Kidney glomerular epithelial cell (primary cell): ENCODE measurements at places on chromosomes 4 and X.

- DNase-seq, result no peak
These were observed 44.7 kb upstream of the UGT2B7 start for GRCh38 chr4:69051576-69051943.

GRCh38 chr4:142817442-142817841 lies 28.7 kb downstream of the INPP4B start:
- DNase-seq, result peak; percentile 76

DNA sequence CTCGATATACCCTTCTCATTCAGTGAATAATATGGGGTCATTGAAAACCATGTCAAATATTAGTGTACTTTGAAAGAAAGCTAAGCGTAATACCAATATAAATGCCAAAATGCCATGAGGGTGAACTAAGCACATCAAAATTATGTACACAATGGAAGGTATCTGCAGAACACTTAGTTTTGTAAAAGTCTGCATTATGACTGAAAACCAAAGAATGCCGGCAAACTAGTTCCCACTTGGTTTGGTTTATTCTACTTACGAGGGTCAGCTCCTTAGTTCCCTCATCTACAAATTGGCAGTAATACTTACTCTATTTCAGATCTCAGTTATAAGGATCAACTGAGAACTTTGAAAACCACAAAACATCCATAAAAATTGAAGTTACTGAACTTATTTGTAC lies 27.3 kb downstream of the RPS6KA6 start:
- DNase-seq, result no peak

DNA sequence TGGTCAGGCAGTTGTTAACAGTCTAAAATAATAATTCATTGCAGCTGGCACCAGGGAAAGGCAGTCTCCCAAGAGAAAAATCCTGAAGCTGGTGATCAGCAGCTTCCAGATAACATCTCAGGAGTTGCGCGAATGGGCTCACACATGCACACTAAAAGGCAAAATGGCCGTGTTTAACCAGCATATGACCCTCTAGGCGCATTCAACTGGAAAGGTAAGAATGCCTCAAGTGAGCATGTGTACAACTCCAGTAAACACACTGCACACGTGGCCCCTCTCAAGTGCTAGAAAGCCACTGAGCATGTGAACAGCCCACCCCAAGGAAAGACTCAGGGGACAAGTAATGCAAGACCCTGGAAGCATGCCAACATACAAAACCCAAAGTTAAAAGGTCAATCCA lies 33.1 kb downstream of the STPG2 start:
- DNase-seq, result no peak

- DNase-seq, result no peak
These were observed 52.5 kb downstream of the JADE1 start for GRCh38 chr4:128861856-128862518.

DNA sequence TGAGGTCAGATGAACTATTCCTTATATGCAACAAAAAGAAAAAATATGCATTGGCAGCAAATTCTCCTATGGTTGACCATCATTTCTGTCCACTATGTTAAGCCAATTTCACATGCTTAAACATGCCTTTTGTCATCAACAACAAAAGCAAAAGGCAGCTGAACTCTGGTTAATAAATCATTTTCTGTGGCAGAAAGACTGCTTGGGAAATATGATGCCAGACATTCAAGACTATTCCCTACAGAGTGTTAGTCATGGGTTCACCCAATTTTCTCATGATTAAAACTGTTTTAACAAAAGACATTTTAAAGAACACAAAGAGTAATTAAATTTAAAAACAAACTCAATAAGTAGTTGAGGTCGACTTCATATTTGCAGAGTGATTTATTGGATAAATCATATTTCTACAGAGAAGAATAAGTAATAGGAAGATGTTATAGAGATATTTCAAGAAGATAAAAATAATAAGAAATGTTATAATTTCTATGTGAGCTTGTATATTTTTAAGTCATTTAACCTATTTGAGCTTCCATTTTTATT lies 890.6 kb downstream of the STPG2 start:
- no peak for DNase-seq

GRCh38 chr4:22814906-22815305 lies 122.2 kb downstream of the GBA3 start:
- DNase-seq, result no peak

GRCh38 chrX:21126661-21127060 lies 247.6 kb upstream of the CNKSR2 start:
- DNase-seq, result no peak

GRCh38 chr4:128475597-128475996 lies 188.0 kb upstream of the PGRMC2 start:
- DNase-seq, result no peak

- no peak for DNase-seq
These were observed 61.7 kb upstream of the C4orf50 start for GRCh38 chr4:6079965-6080364.

GRCh38 chr4:138178566-138178965 lies 63.6 kb downstream of the SLC7A11 start:
- DNase-seq, result peak; percentile 2

- no peak for DNase-seq
These were observed 163.3 kb upstream of the PABPC4L start for GRCh38 chr4:134364928-134365327.

DNA sequence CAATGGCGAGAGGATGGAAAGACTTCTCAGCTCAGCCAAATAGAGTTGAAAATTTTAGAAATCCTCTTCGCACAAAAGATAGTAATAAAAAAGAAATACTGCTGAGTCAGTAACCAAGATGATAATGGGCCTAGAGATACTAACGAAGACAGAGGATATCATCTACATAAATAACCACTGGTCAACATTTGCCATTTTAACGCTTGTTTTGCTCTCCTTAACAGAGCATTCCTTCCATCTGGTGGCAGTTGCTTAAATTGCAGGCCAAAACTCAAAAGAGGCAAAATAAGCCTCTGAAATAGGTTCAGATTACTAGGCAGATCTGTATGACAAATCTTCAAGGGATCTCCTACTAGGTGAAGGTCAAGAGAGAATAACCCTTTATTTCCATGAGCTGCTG lies 51.7 kb upstream of the MCF2 start:
- DNase-seq, result peak; percentile 3

DNA sequence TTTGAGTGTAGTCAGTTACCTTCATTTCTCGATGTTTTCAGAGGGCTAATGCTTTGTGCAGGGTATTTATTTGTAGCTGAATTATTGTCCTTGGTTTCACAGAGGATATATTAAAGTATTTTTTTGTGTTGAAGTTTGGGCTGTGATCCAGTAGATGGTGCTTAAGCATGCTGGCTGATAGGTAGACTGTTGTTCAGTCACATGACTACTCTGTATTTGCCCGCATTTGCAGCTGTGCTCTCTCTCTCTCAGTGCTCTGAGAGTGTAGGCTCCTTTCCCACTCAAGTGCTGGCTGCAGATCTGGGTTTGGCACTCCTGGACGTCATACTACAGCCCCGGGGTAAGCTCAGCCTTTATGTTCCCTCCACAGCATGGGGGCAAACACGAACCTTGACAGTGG lies 21.7 kb downstream of the RAB40AL start:
- no peak for DNase-seq

- no peak for DNase-seq
These were observed 239.7 kb upstream of the KLF3 start for GRCh38 chr4:38424151-38424871.

DNA sequence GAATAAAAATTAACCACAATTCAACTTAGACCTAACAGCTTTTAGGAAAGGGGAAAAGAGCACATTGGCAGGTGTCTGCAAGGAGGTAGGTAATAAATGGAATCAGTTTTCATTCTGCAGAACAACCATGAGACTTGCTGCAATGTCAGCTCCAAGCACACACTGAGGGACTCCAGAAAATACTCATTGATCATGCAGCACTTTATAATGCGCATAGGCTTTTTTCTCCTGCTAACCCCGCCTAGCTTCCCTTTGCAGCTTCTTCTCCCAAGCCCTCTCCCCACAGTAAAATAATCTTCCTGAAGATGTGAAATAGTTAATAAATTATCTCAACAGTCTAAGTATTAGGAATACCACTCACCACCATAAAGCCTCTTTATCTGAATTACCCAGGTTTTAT lies 36.9 kb downstream of the ANKRD17 start:
- DNase-seq, result no peak

DNA sequence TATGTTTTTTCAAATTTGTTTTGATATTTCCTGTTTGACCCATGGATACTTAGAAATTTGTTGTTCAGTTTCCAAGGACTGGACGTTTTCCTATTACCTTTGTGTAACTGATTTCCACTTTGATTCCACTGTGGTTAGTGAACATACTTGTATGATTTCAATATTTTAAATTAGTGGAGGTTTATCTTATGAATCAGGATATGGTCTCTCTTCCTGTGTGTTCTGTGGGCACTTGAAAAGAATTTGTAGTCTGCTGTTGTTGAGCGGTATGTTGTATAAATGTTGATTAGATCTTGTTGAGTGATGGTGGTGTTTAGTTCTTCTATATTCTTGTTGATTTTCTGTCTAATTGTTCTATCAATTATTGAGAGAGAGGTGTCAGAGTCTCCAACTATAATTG lies 21.2 kb upstream of the LAMTOR3 start:
- DNase-seq, result no peak

- no peak for DNase-seq
These were observed 1479.5 kb downstream of the PCDH7 start for GRCh38 chr4:32199639-32200038.

GRCh38 chr4:1206299-1207156 lies 34.1 kb upstream of the SPON2 start:
- no peak for DNase-seq

GRCh38 chr4:123836851-123837595 lies 440.4 kb downstream of the SPRY1 start:
- no peak for DNase-seq

DNA sequence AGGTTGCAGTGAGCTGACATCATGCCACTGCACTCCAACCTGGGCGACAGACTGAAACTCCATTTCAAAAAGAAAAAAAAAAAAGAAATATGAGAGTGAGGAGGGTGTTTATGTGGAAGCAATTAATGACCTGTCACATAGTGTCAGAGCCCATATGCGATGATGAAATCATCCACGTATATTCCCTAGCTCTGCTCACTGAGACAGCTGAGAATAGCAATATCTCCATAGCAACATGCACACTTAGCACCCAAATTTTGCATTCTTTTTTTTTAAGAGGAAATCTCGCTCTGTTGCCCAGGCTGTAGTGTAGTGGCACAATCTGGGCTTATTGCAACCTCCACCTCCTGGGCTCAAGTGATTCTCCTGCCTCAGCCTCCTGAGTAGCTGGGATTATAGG lies 31.5 kb upstream of the OPHN1 start:
- no peak for DNase-seq

DNA sequence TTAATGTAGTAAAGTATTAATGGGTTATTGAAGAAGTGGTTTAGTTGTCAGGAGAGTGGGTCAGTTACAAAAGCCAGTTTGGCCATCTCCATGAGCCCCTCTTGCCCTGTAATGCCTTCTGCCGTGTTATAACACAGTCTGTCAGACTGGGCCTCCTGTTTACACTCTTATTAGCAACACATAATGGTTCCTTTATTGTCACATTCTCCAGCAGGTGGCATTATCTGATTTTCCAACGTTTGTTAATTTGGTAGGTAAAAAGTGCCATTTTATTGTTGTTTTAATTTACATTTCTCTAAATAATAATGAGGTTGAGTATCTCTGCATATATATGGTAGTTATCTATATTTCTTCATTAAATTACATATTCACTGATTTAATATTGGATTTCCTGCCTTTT lies 560.8 kb downstream of the FGF13 start:
- no peak for DNase-seq

DNA sequence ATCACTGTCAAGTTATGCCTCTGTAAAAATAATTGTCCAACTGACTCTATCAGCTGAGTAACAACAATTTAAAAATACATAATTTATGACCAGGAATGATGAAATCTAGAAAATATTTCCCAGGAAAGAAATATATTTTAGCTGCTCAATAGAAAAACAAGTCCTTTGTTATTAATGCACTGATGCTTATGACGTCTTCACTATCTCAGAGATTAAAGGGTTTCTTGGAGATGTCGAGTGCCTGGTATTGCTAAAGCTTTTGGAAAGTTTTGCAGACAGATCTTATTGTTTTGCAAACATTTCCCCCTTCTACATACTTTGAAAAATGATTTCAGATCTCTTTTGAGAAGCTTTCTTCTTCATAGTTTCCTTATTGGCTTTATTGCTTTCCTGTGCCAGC lies 154.6 kb upstream of the RPS6KA3 start:
- DNase-seq, result no peak

DNA sequence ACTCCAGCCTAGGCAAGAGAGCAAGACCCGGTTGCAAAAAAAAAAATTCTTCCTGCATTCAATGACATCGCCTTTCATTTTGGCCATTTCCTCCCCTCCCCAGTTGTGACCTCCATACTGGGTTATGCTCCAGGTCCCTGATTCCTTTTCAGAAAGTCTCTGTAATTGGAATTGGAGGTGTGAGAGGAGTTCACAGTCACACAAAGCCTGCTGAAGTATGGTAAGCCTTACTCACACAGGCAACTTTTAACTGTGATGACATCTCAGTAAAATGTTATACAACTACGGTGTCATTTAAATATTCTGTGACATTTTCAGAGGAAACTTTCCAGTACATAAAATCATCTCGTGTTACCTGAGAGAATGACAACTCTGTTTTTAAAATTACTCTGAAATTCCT lies 73.6 kb downstream of the CEP44 start:
- no peak for DNase-seq

DNA sequence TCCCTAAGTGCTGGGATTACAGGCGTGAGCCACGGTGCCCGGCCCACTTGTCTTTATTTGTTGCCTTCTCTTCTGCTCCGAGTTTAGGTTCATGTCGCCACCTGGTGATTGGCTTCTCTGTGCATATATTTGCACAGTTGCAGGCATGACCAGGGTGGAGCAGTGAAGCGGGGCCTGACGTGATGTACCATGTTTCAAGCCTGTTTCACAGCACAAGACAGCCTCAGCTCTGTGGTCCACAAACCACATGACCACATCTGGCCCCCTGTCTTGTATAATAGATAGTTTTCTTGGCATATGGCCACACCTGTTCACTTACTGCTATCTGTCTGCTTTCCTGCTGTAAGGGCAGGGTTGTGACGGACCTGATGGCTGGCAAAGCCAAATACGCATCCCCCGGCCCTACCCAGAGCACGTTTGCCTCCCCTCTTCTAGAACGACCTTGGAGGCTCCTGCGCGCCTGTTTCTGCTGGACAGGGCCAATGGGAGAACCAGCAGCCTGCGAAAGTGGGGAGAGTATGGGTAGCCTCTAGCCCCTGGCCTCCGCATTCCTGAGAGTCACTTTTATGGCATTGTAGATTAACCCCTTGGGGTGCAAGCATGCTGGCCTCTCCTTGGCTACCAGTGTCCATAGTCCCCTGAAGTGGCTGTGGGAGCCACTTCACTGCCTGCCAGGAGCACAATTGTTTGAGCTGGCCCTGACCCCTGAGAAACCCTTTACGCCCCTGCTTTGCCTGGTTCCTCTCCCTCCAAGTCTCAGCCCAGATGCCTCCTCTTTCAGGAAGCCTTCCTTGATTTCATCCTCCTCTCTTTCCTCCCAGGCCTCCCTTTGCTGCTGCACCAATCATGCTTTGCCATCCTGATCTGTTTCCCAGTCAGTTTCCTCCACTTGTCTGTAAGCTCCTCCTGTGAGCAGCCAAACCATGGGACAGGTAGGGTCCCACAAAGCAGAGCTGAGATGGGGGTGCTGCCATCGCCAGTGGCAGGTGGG lies 6.0 kb upstream of the SH3TC1 start:
- DNase-seq, result peak; percentile 35
